ENCODE measurements at places on chromosomes 5 and 9. TPM values are rescaled to one million over a fixed set of nuclear protein-coding genes. Genes with fewer than 3 reads are reported as not detected.

PAPPA gene
- total RNA-seq = 0.17 TPM

IFNB1 gene
- not detected for total RNA-seq

SPINK7 gene
- not detected for total RNA-seq

OR1L6 gene
- not detected for total RNA-seq

RLN1 gene
- total RNA-seq = 0.39 TPM

RIC1 gene
- 13.8 TPM for total RNA-seq

ADCY2 gene
- 31.3 TPM for total RNA-seq

OSTF1 gene
- total RNA-seq = 16.1 TPM

RFX3 gene
- 9.9 TPM for total RNA-seq

ADAMTSL1 gene
- total RNA-seq = 1.2 TPM

ZNF454 gene
- total RNA-seq = not detected

CYSRT1 gene
- total RNA-seq = 1.9 TPM

SOHLH1 gene
- total RNA-seq = not detected

LHX3 gene
- not detected for total RNA-seq

FBLL1 gene
- total RNA-seq = 4.8 TPM

ABCA1 gene
- total RNA-seq = 16.2 TPM

GFI1B gene
- total RNA-seq = not detected

FGF1 gene
- total RNA-seq = 4.6 TPM

SV2C gene
- total RNA-seq = 0.02 TPM

FOXD4L3 gene
- total RNA-seq = not detected

All from H9 (cell line).